ENCODE measurements at places on chromosomes 1 and 21.

DNA sequence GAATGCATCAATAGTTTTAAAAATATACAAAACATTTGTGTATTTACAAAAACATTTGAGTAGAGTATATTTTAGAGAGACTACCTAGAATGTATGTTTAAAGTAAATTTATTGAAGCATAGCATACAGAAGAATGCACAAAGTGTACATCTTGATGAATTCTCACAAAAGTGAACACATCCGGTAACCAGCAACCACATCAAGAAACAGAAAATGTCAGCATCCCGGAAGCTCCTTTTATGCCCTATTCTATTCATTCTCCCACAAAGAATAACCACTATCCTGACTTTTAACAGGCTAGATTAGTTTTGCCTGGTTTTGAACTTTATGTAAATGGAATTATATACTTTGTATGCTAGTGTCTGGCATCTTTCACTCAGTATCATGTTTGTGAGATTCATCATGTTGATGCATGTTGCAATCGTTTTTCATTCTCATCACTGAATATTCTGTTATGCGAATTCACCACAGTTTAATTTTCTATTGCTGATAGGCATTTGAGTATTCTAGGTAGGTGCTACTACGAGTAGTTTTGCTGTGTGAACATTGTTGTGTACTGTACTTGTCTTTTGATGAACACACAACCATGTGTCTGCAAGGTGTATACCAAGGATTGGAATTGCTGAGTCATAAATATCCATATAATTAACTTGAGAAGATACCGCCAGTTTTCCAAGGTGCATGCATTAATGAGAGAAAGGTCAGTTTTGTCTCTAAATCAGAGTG is 75.4 kb downstream of the CACHD1 start:
- no peak for DNase-seq

DNA sequence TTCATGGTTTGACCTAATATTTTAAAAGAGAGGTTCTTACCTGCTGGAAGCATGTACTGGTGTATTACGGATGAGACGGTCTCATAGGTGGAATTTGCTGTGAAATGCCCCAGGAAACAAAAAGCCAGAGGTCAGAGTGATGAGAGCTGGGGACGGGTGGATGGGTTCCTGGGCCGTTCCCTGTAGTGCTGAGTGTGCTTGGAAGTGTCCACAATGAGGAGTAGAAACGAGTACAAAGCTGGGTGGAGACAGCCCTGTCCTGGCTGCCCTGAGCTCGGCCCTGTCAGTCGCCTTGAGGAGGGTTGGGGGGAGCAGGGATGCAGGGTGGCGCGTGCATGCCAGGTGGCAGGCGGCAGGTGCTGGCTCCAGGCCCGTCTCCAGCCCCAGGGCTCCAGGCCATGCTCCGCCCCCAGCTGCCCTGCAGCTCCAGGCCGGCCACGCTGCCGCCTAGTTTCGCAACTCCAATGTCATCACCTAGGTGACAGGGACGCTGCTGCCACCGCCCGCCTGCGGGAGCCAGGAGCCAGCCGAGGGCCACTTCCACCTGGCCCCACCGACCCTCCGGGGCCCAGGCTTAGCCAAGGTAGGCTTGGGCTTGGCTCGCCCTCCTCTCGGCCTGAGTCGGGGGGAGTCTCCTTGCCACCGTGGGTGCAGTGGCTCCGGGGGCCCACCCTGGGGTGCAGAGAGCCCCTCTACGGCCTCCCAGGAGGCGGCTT is 16.4 kb downstream of the TP73 start:
- DNase-seq, result peak; percentile 55

GRCh38 chr1:176051902-176052518 is 155.1 kb downstream of the COP1 start:
- DNase-seq, result no peak

- DNase-seq, result no peak
Measured at GRCh38 chr1:225642177-225642576, 10.7 kb downstream of the ENAH start.

DNA sequence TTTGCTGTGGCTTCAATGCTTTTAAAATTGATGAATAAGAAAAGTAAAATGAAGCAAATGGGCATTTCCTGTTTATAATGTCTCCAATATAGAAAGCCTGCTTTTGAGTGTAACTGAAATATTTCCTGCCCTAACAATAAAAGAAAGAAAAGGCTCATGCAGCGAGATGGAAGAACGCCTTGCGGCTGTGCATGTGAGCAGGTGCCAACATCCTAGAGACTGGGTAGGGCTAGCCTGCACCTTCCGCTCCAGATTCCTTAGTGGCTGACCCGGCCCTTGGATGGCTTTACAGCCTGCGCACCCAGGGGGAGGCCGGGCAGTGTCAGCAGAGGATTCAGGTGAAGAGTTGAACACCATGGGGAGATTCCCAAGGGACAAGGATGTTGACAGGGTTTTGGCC is 21.8 kb downstream of the CNIH3 start:
- no peak for DNase-seq

DNA sequence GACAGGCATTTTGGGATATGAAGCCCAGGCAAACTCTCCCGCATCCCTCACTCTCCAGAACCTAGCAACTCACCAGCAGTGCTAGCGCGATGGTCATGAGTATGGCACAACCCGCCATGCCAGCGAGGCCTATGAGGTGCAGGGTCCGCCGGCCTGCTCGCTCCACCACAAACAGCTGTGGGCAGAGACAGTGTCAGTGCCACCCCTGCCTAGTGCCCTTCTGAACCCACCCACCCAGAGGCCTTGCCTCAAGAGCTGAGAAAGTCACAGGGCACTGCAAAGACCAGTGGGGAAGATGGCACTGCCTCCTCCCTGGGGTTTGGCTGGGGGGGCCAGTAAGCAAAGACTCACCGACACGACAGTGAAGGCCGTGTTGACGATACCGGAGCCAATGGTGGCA is 29.8 kb downstream of the SLC2A1 start:
- no peak for DNase-seq
